ENCODE measurements at places on chromosomes 1 and 21. TPM values are rescaled to one million over a fixed set of nuclear protein-coding genes. Genes with fewer than 3 reads are reported as not detected.

GRCh38 chr21:18245464-18245967 lies 883 bp downstream of the CHODL start:
- H3K36me3 ChIP-seq = peaks cover 2% of the 10 kb centered on the region
- no peak overlapping the region for H3K27ac ChIP-seq
- peaks cover 15% of the 10 kb centered on the region for H3K4me1 ChIP-seq

DNA sequence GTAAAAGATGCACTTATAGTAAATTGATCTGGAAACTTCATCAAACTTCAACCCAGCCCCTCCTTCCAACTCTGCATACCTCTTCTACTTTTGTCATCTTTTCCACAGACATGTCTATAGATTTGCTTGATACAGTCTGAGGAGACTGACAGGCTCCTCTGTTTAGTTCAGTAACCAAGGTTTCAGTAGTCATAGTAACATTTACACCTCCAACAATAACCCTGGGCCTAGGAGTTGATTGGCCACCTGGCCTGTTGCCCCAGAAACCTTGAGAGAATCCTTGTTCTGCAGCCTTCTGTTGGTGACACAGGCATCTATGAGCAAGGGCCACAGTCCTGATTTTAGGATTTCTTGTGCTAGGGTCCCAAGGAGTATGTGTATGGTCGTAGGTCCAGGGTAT lies at the start of gene CFAP141:
TSS of gene CFAP141 (minus strand) at position 138 of the 400 bp plus-strand sequence. CDS start at position 112, 26 bp downstream.
- no peak within 1 kb of the TSS for H3K4me3 ChIP-seq
- no peaks in the 10 kb centered on the region for H3K27me3 ChIP-seq
- H3K36me3 ChIP-seq = peaks cover 25% of the 10 kb centered on the region
- no peaks in the 10 kb centered on the region for H3K4me1 ChIP-seq

DNA sequence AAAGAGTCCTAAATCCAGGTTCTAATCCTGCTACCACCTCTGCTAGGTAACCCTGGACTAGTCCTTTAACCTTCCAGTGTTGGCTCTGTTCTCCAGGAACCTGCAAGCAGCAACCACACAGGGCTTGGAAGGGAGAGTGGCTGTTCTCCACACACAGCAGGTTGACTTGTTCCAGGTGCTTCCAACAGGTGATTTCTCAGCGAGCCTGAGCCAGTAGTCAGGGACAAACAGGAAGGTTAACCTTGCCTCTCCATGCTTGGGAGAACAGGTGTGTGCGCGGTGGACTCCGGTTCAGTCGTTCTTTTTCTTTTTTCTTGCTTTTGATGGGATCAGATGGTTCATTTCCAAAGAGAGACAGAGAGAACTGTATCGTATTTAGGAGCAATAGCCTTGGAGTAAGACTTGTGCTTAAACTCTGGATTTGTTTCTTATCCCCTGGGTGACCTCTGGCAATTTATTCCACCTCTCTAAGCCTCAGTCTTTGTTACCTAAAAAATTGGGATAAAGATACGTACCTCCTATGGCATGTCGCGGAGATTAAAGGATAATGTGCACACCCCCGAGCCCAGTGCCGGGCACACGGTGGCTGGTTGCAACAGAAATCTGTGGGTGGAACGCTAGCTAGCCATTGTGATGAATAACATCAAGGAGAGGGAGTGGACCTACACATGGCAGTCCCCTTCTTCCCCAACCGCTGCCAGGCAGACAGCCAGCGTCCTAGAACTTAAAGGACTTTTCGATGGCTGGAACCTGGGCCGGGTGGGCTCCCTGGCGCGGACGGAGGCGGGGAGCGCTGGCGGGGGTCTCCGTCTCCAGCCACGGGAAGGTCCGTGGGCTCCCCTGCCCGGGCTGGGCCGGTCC lies 583 bp upstream of the CACHD1 start:
- peaks cover 8% of the 10 kb centered on the region for H3K27me3 ChIP-seq
- no peak for DNase-seq
- H3K36me3 ChIP-seq = no peaks in the 10 kb centered on the region
- peak overlapping the region; percentile 83 for H3K4me3 ChIP-seq
- no peak overlapping the region for H3K27ac ChIP-seq

GRCh38 chr1:170073893-170074249 lies 624 bp downstream of the KIFAP3 start:
- H3K36me3 ChIP-seq = no peaks in the 10 kb centered on the region
- peak overlapping the region; percentile 97 for H3K27ac ChIP-seq
- DNase-seq = no peak
- H3K27me3 ChIP-seq = no peaks in the 10 kb centered on the region
- peaks cover 44% of the 10 kb centered on the region for H3K4me1 ChIP-seq

DNA sequence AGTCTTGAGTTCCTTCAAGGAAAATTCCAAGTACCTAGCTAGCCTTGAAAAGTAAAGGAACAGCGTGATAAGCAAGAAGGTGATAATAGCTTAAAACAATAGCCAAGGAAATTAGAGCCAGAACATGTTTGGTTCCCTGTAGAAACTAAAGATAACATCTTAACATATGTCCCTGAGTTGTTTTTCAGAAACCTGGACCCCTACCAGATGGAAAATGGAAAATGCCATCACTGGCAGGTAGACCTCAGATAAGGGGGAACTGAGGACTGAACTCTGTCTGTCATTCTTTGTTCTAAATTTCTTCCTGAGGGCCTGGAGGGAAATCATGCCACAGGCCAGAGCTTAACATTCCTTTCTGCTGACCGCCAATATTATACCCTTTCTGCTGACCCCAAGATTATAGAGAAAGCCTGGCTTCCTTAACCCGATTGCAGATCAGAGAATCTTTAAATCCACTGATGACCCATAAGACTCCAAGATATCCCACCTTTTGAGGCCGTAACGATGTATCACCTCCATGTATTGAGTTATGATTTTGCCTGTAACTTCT lies 23.4 kb downstream of the CNIH3 start:
- peaks cover 4% of the 10 kb centered on the region for H3K27me3 ChIP-seq
- H3K36me3 ChIP-seq = no peaks in the 10 kb centered on the region
- H3K27ac ChIP-seq = no peak overlapping the region
- H3K4me1 ChIP-seq = peaks cover 22% of the 10 kb centered on the region
- no peak overlapping the region for H3K4me3 ChIP-seq
- no peak for DNase-seq

DNA sequence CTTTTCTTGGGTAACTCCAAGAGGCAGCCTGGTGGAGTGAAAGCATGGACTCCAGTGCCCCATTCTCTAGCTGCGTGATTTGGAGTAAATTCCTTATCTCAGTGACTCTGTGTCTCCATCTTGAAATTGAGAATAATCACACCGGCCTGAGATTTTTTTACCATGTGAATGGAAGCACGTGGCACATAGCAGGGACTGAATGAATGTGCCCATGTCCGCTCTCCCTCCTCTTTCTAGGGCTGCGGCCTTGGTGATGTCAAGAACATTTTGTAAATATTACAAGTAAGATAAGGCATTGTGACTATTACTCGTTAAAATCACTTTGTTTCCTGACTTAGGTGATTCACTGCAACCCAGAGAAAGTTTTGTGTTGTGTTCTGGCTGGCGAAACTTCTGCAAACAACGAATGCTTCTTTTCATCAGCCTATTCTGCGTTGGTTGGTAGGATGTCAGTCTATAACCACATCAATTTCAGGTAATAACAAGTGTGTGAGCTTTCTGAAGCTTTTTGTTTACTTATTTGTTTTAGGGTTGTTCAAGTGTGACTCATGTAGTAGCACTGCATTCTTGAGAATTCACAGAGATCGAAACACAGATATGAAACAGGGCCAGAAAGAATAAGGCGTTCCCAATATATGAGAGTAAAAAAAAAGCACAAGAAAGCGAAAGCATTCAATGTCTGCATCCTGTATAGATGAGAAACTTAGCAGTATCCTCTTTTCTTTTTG lies 135.7 kb upstream of the SLC45A1 start:
- no peak overlapping the region for H3K4me3 ChIP-seq
- peaks cover 12% of the 10 kb centered on the region for H3K4me1 ChIP-seq
- H3K36me3 ChIP-seq = peaks cover 6% of the 10 kb centered on the region
- H3K27ac ChIP-seq = no peak overlapping the region
- DNase-seq = no peak
- no peaks in the 10 kb centered on the region for H3K27me3 ChIP-seq

DNA sequence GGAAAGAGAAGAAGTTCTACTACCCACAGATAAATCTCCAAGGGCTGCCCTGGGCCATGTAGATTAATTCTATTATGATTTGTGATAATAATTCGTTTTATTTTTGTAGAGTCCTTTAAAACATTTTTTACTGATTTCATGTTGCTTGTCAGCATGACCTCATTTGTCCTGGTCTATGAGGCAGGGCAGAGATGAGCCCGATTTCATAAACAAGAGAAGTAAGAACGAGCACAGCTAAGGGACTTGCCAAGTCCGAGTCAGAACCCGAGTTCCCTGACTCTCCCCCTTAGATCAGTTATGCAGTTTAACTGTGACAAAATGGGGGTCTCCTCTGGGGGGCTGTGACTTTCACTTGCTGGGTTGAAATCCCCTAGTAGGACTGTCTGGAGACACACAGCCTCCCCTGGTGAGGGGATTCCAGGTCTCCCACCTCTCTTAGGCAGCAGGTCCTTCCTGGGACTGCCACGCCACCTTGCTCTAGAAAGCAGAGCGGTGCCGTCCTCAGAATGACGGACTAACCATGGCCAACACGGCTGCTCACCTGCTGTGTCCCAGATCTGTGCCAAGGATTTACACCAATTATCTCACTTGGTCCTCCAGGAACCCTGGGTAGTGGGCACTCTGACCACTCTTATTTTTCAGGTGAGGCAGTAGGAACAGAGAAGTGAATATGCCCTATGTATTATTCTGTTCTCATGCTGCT lies 31.0 kb upstream of the SOX13 start:
- H3K27ac ChIP-seq = peak overlapping the region; percentile 45
- DNase-seq = no peak
- H3K4me1 ChIP-seq = peaks cover 7% of the 10 kb centered on the region
- peaks cover 4% of the 10 kb centered on the region for H3K27me3 ChIP-seq
- H3K4me3 ChIP-seq = no peak overlapping the region

- no peak overlapping the region for H3K4me3 ChIP-seq
- no peaks in the 10 kb centered on the region for H3K36me3 ChIP-seq
- no peak for DNase-seq
These were observed 463.3 kb downstream of the DPYD start for GRCh38 chr1:97457446-97458089.

- H3K27ac ChIP-seq = no peak overlapping the region
- peaks cover 6% of the 10 kb centered on the region for H3K4me1 ChIP-seq
- DNase-seq = no peak
- H3K27me3 ChIP-seq = no peaks in the 10 kb centered on the region
- no peak overlapping the region for H3K4me3 ChIP-seq
- peaks cover 44% of the 10 kb centered on the region for H3K36me3 ChIP-seq
These were observed 13.0 kb upstream of the ATP13A2 start for GRCh38 chr1:17024721-17025120.

DNA sequence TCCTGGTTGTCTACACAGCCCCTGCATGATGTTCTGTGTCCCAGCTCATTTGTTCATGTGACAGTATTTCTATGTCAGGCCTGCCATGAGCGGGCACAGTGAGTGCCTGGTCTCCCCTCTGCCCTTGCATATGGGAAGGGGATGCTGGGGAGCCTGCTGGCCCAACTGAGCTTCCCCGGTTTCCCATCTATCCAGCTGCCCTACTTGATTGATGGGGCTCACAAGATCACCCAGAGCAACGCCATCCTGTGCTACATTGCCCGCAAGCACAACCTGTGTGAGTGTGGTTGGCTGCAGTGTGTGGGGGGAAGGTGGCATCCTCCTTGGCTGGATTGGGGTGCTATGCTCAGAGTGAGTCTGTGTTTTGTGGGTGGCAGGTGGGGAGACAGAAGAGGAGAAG lies 1.5 kb downstream of the GSTM4 start:
- H3K27ac ChIP-seq = no peak overlapping the region
- peak; percentile 53 for DNase-seq
- H3K4me1 ChIP-seq = peaks cover 23% of the 10 kb centered on the region
- peaks cover 1% of the 10 kb centered on the region for H3K36me3 ChIP-seq

DNA sequence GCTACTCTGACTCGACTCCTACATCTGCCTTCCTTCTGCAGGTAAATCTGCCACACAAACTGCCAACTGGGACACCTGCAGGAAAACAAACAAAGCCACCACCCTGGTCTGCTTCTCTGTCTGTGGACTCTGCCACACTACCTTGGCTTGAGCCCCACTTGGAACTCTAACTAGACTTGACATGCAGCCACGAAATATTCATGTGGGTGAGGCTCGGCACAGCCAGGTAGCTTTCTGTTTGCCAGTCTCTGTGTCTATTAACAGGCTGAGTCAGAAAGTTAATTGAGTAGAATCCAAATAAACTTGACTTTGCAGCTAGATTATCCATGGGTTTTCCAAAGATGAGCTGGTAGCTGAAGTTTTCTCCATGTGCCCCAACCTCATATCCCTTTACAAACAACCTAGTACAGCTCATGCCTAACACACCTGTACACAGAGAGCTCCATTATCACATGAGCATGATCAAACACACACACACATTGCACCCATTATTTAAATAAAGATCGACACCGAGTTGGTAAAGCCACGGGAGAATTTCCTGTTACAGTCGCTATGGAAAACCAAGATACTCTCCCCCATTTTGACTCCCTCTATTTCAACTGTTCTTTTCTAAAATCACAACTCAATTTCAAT lies 808 bp downstream of the C1orf116 start:
- no peak for DNase-seq
- peaks cover 8% of the 10 kb centered on the region for H3K4me1 ChIP-seq
- H3K27ac ChIP-seq = no peak overlapping the region
- H3K27me3 ChIP-seq = peaks cover 21% of the 10 kb centered on the region

GRCh38 chr1:157410457-157410856 lies 141.9 kb downstream of the FCRL5 start:
- H3K27me3 ChIP-seq = peaks cover 11% of the 10 kb centered on the region
- H3K36me3 ChIP-seq = no peaks in the 10 kb centered on the region
- no peak overlapping the region for H3K4me3 ChIP-seq
- no peak for DNase-seq
- H3K27ac ChIP-seq = no peak overlapping the region

GRCh38 chr1:167476061-167476460 lies 42.3 kb downstream of the CD247 start:
- no peak overlapping the region for H3K4me3 ChIP-seq
- H3K27me3 ChIP-seq = peaks cover 32% of the 10 kb centered on the region
- H3K36me3 ChIP-seq = no peaks in the 10 kb centered on the region
- DNase-seq = no peak
- H3K4me1 ChIP-seq = no peaks in the 10 kb centered on the region

- H3K36me3 ChIP-seq = no peaks in the 10 kb centered on the region
- H3K4me3 ChIP-seq = no peak overlapping the region
- H3K4me1 ChIP-seq = no peaks in the 10 kb centered on the region
- H3K27me3 ChIP-seq = peaks cover 6% of the 10 kb centered on the region
- DNase-seq = no peak
These were observed 58.6 kb upstream of the GJB5 start for GRCh38 chr1:34696230-34696629.

- DNase-seq = peak; percentile 79
- H3K4me3 ChIP-seq = peak overlapping the region; percentile 68
- H3K4me1 ChIP-seq = peaks cover 71% of the 10 kb centered on the region
- H3K36me3 ChIP-seq = no peaks in the 10 kb centered on the region
- H3K27ac ChIP-seq = peak overlapping the region; percentile 97
These were observed 5.5 kb downstream of the RIPK4 start for GRCh38 chr21:41761211-41761933.

- H3K4me3 ChIP-seq = no peak overlapping the region
These were observed 80.4 kb upstream of the TARDBP start for GRCh38 chr1:10932088-10932487.

TSPAN1 gene
- total RNA-seq = 1.6 TPM

KPRP gene
- not detected for total RNA-seq

VAV3 gene
- total RNA-seq = not detected

GSTM5 gene
- not detected for total RNA-seq

ABCD3 gene
- 36.1 TPM for total RNA-seq

MCOLN3 gene
- not detected for total RNA-seq

OR6K3 gene
- total RNA-seq = not detected

FGGY gene
- total RNA-seq = 13.6 TPM

ADAM30 gene
- not detected for total RNA-seq

CD1B gene
- total RNA-seq = not detected

FHAD1 gene
- total RNA-seq = not detected

CD160 gene
- total RNA-seq = not detected

LCE2B gene
- not detected for total RNA-seq
